ENCODE measurements at places on chromosomes 11 and 22.

DNA sequence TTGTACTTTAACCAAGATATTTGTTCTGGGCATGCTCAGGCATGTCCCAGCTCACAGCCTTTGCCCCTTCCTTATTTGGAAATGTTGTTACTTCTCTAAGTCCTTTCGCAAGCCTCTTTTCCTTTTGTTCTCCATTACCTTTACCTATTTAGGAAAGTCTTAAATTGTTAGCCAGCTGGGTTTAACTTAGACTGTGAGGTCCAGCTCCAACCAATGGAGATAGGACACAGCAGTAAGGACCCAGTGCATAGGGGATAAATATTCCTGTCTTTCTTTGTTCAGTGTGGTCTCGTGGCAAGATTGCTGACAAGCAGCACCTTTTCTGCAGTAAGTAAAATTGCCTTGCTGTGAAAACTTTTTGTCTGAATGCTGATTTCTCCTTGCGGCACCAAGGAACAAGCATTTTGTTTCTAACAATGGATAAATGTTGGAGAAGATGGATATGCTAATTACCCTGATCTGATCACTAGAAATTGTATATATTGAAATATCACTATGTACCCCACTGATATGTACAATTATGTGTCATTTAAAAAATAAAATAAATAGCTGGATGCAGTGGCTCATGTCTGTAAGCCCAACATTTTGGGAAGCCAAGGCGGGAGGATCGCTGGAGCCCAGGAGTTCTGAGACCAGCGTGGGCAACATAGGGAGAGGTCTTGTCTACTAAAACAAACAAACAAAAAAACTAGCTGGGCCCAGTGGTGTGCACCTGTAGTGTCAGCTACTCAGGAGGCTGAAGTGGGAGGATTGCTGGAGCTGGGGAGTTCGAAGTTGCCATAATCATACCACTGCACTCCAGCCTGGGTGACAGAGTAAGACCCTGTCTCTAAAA, 31.9 kb upstream of the FTH1 start:
- DNase-seq, result no peak

GRCh38 chr22:25892678-25893077, 150.7 kb downstream of the MYO18B start:
- no peak for DNase-seq

- no peak for DNase-seq
Observed at GRCh38 chr11:43278193-43278956, 33.4 kb upstream of the API5 start.

GRCh38 chr11:106848526-106848925, 169.8 kb downstream of the GUCY1A2 start:
- DNase-seq, result no peak

- DNase-seq, result no peak
Observed at GRCh38 chr11:44622721-44623258, 57.3 kb downstream of the CD82 start.

GRCh38 chr11:64793271-64794160, 9.5 kb downstream of the MAP4K2 start:
- no peak for DNase-seq

GRCh38 chr11:94028436-94028835, 7.3 kb downstream of the HEPHL1 start:
- DNase-seq, result no peak

- no peak for DNase-seq
Observed at GRCh38 chr11:134393638-134394037, 18.4 kb downstream of the B3GAT1 start.

DNA sequence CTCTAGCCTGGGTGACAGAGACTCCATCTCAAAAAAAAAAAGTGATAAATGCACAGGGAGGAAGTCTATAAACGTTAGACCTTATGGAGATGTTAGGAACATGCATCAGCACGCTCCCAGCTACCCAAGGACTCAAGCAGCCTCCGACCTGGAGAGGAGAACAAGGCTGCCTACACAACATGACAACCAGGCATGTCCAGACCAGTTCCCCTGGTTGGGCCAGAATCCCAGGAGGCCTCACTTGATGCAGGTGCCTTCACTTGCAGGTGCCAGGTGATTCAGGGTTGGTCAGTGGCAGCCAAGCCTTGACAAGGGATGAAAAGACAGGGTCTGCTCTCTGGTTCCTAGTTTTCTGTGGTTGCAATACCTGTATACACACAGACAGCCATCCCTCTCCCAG, 5.9 kb downstream of the RANGAP1 start:
- no peak for DNase-seq

GRCh38 chr11:76067099-76067498, 139.2 kb downstream of the WNT11 start:
- DNase-seq, result no peak

- no peak for DNase-seq
Observed at GRCh38 chr11:106032861-106033260, 10.8 kb upstream of the MSANTD4 start.

DNA sequence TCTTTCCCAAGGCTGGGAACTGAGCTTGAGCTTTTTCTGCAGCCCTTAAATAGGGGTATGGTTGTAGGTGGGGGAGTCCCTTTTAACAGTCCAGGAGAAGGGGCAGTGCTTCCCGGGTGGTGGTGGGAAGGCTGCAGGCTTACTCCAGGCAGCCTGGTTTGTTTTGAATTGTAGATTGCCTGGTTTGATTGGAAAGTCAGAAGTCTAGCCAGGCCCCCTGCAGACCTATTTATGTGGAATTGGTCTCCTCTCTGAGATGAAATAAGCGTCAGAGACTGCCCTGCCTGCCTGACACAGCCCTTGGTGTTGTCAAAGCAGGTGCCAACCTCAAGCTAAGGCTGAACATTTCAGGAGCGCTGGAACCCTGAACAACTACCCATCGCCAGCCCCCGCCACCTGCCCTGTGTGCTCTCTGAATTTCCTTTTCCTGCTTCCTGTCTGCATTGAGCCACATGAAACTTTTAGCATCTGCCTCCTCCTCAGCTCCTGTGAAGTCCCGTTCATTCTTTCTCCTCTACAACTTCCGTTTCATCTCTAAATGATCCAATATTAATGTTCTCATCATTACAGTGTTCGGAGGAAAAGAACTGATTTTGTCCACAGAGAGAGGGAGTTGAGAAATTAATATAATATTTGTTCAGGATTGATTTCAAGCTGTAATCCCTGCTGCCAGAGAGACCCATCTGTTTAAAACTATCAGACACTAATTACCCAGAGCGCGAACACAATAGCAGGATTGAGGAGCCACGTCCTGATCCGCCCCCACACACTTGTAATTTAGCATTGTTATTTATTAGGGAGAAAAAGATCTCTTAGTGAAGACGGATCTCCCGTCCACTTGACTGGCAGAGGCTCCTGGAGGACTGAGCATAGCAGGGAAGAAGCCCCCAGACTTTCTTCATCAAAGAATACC, 136.5 kb downstream of the TRIM29 start:
- no peak for DNase-seq

- DNase-seq, result no peak
Observed at GRCh38 chr11:117958949-117959348, 27.2 kb upstream of the IL10RA start.

- DNase-seq, result no peak
Observed at GRCh38 chr11:35238882-35239281, 99.9 kb downstream of the CD44 start.

DNA sequence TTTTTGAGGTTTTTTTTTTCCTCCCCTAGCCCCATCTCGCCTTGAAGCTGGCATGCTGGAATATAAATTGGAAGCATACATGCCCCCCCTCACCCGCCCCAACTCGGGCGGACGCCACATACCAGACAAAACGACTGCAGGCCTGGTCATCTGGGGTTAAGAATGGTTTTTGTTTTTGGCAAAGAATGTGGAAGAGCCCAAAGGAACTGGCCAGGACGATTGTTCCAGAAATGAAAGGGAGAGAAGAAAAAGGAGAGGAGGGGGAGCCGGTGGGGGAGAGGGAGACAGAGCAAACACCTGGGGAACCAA, 25.0 kb downstream of the MN1 start:
- DNase-seq, result no peak

- DNase-seq, result no peak
Observed at GRCh38 chr22:47071078-47071806, 308.8 kb downstream of the TBC1D22A start.

- no peak for DNase-seq
Observed at GRCh38 chr11:2259466-2259830, 10.9 kb downstream of the ASCL2 start.

DNA sequence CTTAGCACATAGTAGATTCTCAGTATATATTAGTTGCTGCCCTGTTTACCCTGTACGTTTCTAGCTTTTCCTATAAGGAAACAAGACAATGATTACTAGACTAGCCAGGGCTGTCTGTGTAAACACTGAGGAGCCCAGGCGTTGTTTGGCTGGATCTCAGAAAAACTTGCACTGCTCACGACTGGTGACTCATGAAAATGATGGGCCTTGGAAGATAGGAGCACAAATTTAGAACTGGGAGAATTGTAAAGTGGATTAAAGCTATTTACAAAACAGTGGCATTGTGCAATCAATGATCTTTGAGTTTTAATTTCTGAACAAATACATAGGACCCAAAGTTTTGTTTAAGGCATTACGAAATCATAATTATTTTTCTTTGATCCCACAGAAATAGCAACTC, 276.9 kb downstream of the FAM76B start:
- DNase-seq, result no peak

- DNase-seq, result no peak
Observed at GRCh38 chr11:11056316-11056715, 198.5 kb upstream of the ZBED5 start.

- DNase-seq, result no peak
Observed at GRCh38 chr11:469684-470560, 19.8 kb downstream of the PTDSS2 start.

GRCh38 chr22:17085277-17086181, 729 bp downstream of the IL17RA start:
- peak; percentile 35 for DNase-seq

- no peak for DNase-seq
Observed at GRCh38 chr11:105449100-105449734, 160.7 kb upstream of the GRIA4 start.

DNA sequence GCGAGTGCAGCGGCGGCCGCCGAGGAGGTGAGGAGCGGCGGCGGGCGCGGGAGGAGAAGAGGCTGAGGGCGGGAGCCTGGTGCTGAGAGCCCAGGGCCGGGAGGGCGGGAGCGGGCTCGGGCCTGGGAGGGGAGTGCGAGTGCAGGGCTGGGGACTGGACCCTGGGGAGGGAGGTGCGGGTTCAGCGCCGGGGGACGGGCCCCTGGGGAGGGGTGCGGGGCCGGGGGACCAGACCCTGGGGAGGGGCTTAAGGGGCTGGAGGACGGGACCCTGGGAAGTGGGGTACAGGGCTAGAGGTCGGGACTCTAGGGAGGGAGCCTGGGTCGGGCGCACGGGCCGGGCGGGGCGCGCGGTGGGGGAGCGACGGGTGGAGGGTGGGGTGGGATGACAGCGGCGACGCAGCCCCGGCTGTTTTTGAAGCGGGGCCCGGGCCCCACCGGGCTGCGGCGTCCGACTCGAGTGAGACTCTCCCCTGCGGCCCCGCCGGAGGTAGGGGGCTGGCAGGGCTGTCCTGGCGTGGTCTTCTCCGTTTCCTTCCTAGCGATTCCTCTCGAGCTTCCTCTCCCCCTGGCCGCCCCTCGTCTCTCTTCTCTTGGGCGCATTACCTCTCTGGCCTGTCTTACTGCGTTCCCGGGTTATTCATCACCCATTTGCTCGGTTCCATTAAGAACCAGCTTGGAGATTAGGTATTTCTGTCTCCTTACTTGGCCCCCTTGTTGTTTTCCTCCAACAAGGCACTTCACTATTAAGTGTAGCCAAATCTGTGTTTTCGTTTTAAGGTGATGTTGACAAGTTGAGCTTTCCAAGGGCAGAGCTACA, 754 bp downstream of the NUP50 start:
- peak; percentile 28 for DNase-seq

DNA sequence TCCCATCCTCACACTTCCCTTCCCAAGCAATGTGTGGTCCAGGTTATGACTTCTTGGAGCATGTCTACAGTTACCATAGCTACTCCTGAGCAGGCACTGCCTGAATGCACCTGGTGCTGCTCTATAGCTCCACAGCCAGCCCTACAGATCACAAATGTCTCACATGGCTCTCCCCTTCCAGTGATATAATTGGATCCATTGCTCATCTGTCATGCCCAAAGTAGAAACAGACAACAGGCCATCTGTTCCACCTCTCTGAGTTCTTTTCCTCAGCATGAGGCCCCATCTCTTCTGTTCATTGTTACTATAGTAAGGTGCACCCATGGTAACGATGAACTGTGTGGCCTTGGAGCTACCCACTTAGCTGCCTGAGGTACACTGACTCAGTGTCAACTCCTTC, 320.3 kb upstream of the ZC3H12C start:
- no peak for DNase-seq

DNA sequence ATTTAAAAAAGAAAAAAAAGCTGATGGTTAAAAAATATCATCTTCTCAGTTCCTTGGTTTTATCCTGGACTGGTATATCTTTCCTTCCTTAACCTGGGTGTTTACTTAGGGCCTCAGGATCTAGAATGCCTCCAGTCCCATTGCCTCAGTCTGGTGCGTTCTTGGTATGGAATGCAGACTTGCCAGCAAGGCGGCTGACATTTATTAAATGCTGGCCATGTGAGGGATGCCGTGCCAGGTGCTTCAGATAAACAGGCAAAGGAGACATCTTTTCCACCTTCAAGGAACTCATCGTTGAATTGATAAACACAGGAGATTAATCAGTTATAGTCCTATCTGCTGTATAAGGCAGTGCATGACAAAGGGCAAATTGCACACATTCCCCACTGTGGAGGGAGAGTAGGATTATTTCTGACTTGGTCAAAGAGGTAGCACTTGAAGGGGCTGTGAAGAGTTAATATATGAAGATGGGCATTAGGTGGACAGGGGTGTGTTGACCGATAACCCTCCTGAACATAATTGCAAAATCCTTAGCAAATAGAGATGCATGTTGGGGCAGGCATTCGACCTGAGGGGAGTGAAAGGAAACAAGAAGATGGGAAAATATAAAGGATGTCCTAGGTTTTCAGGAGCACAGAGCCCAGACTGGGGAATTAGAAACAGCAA, 54.4 kb downstream of the ALX4 start:
- DNase-seq, result no peak

DNA sequence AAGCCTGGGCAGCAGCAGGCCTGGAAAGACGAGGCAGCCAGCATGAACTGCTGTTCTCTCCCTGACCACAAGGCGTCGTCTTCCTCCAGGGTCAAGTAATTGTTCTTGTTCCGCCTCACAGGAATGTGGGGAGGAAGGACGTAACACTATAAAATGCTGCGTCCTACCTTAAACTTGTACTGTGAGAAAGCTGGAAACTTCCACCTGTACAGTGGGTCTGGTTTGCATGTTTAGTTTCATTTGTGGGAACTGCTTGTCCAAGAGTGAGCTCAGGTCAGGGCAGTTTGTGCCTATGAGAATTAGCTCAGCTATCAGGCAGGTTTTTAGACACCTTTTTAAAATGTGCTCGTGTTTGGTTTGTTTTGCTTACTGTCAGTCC, 55.2 kb downstream of the PANX1 start:
- DNase-seq, result no peak

DNA sequence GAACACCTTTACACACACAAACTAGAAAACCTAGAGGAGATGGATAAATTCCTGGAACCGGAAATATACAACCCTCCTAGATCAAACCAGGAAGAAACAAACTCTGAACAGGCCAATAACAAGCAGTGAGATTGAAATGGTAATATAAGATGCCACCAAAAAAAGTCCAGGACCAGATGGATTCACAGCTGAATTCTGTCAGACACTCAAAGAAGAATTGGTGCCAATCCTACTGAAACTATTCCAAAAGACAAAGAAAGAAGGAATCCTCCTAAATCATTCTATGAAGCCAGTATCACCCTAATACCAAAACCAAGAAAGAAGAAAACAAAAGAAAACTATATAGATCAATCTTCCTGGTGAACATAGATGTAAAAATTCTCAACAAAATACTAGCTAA, 33.9 kb downstream of the PIWIL3 start:
- no peak for DNase-seq
